Bladder microvascular endothelial cell (primary cell): ENCODE measurements at places on chromosomes 2 and 18. TPM values are rescaled to one million over a fixed set of nuclear protein-coding genes. Genes with fewer than 3 reads are reported as not detected.

The CD226 gene
- 0.32 and 1.0 TPM in 2 replicates for total RNA-seq

The GAD1 gene
- 0.16 and 0.38 TPM in 2 replicates for total RNA-seq

The NGEF gene
- 0.16 and 0.19 TPM in 2 replicates for total RNA-seq

The LRP2 gene
- total RNA-seq = not detected in 2 replicates

The MROH2A gene
- not detected in 2 replicates for total RNA-seq

The KIAA2012 gene
- total RNA-seq = not detected in 2 replicates

The SCN7A gene
- total RNA-seq = not detected in 2 replicates

The TUBA4B gene
- not detected in 2 replicates for total RNA-seq

The FSIP2 gene
- under 0.01 and 0.44 TPM in 2 replicates for total RNA-seq

The IL36B gene
- not detected in 2 replicates for total RNA-seq

The PCARE gene
- total RNA-seq = not detected in 2 replicates

The ALPI gene
- total RNA-seq = not detected in 2 replicates

The MOB1A gene
- 69.9 and 76.5 TPM in 2 replicates for total RNA-seq
